ENCODE measurements at places on chromosomes 11 and 22.

DNA sequence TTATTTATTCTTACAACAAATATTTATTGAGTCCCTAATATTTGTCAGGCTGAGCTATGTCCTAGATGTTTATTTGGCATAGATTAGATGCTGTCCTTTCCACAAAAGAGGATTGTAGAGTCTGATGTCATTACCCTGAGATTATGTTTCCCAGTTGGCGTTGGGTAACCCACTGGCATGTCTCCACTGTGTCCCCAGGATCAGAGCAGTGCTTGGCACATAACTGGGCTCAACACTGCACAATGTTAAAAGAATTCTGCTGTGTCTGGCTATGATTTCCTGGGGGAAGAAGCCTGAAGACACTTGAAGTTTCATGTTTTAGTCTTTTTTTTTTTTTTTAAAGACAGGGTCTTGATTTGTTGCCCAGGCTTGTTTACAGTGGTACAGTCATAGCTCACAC is 4.0 kb downstream of the RCN1 start:
- no peak for DNase-seq

DNA sequence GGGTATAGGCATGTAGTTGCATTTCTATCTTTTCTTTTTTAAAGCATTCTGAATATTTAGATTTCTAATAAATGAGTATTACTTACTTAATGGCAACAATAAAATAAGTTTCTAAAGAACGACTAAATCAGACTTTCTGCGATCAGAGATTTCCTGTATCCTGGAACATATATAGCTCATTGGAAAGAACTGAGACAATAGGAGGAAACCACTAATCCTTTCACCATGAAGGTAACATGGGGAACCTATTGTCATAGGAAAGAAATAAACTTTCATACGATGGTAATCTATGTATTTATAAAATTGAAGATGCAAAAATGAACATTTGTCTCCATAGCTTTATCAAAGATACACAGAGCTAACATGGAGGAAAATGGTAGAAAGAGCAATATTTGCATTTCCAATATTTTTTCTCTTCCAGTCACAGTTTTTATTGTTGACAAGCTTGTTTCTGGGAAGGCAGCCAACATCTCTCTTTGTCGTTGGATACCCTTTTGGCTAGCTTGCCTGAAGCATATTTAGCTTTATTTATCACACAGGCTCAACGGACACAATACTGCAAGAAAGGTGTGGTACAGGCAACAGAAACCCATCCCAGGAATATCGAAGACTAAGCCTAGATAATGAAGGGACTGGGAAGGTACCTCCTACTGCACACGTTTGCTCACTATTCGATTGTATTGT is 293.3 kb upstream of the MPPED2 start:
- no peak for DNase-seq

GRCh38 chr11:69923641-69924307 is 104.6 kb upstream of the FGF3 start:
- DNase-seq, result no peak

- no peak for DNase-seq
Observed at GRCh38 chr11:75513250-75513649, 12.5 kb downstream of the GDPD5 start.

DNA sequence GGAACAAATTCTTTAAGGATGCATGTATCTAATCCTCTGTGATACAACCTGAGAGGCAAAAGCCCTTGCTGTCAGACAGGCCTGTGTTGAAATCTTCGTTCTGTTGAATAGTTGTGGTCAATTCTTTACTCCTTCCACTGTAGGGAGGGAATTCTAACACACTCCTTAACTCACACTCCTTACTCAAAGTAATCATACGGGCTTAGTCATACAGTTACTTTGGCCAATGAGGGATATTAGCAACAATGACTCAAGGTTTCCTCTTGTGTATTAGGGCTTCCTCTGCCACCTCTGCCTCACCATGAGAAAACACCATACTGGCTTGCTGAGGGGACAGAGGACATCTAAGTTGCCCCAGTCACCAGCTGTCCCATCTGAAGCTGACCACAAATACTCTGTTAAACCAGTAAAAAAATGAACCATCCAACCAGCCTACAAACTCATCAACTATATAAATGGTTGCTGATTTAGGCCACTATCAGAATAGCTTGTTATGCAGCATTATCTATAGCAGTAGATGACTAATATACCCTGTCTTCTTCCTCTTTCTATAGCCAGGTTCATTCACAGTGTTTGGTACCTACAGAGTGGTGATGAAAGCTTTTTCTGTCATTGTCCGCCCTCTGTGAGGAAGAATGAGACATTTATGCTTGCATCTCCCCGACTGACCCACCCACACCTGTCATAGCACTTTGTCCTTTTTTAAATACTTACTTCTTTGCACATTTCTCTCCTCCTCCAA is 322.8 kb upstream of the SYN3 start:
- no peak for DNase-seq

GRCh38 chr11:127972816-127973215 is 614.5 kb downstream of the ETS1 start:
- DNase-seq, result no peak

DNA sequence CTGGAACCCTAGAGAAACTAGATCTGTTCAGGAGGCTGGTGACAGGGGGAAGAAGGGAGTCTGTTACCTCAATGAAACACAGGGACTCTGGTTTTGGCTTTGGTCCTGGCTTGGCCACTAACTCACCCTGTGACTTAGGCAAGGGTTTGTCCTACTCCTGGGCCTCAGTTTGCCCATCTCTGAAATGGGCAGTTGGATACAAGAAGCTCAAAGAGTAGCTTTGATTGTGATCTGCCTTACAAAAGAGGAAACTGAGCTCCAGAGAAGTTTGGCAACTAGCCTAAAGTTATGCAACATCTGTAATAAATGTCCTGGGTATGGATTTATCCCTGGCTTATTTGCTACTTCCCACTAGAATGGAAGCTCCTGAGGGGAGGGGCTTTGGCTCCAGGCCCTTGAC is 24.0 kb upstream of the LMO1 start:
- no peak for DNase-seq
